ENCODE measurements at places on chromosomes 5 and 9. TPM values are rescaled to one million over a fixed set of nuclear protein-coding genes. Genes with fewer than 3 reads are reported as not detected.

Gene CDH9
- not detected for total RNA-seq

DNA sequence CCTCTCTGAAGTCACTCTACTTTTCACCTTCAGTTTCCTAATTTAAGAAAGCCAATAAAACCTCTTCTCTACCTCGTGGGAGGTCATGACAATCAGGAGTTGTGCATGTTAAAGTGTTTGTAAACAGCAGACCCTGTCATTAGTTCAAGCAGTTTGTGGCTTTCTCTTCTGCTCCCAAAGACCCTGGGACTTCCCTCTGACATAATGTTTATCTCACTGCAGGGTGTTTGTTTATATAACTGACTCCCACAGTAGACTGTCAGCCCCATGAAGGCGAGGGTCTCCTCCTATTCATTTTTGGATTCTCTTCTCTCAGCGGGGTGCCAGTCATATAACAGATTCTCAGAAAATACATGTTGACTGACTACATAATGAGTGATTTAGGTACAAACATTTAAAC is 360.0 kb upstream of the ZNF462 start:
- H3K27me3 ChIP-seq: no peaks in the 10 kb centered on the region
- H3K27ac ChIP-seq: no peak overlapping the region
- H3K4me3 ChIP-seq: no peak overlapping the region
- no peaks in the 10 kb centered on the region for H3K36me3 ChIP-seq

- peak overlapping the region; percentile 87 for H3K4me3 ChIP-seq
- peak overlapping the region; percentile 93 for H3K27ac ChIP-seq
- no peaks in the 10 kb centered on the region for H3K4me1 ChIP-seq
These were observed 974 bp downstream of the C9orf40 start for GRCh38 chr9:74951725-74952151.

DNA sequence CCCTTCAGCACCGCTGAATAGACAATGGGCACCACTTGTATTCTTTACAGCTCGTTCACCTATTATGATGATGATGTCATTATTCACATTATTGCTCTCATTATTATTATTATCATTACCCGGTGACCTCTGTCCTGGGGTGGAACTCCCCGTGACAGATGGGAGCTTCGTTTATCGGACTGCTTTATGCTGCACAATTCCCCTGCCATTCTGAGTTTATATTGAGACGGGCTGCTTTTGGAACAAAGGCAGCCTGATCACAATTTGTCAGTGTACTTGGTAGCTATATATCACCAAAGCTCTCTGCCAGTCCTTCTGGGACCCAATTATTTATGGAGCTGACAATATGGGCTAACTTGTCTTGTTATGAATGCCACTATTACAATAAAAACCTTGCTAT is 1145.6 kb upstream of the WWC1 start:
- no peak for DNase-seq
- no peaks in the 10 kb centered on the region for H3K27me3 ChIP-seq
- H3K36me3 ChIP-seq: no peaks in the 10 kb centered on the region
- H3K4me3 ChIP-seq: no peak overlapping the region
- H3K27ac ChIP-seq: no peak overlapping the region
- H3K4me1 ChIP-seq: no peaks in the 10 kb centered on the region

Gene ELAVL2
- total RNA-seq: not detected

GRCh38 chr9:134630861-134631260 is 10.7 kb upstream of the COL5A1 start:
- peak; percentile 33 for DNase-seq
- H3K4me3 ChIP-seq: no peak overlapping the region
- no peaks in the 10 kb centered on the region for H3K4me1 ChIP-seq
- H3K27ac ChIP-seq: no peak overlapping the region
- no peaks in the 10 kb centered on the region for H3K27me3 ChIP-seq

DNA sequence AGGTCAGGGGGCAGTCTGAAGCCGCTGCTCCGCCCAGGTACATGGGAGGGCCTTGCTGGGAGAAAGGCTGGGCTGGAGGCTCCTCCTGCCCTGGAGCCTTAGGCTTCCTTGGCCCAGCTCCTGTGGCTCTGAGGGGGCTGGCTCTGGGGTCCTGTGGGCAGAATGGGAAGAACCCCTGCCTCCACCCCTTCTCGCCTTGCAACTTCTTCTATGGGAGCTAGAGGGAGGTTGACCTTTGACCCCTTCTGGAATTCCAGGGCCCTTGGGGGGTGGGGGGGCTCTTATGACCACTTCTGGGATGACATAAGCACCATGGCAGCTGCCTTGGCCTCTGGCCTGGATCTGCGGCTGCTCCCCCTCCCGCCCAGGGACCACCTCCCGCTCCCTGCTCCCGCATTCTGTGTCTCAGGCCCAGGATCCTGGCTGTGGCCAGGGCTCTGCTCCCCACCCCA is 32.2 kb downstream of the IER5L start:
- peaks cover 72% of the 10 kb centered on the region for H3K4me1 ChIP-seq
- H3K27me3 ChIP-seq: no peaks in the 10 kb centered on the region
- DNase-seq: peak; percentile 88
- H3K36me3 ChIP-seq: peaks cover 14% of the 10 kb centered on the region
- H3K27ac ChIP-seq: peak overlapping the region; percentile 100
- no peak overlapping the region for H3K4me3 ChIP-seq

DNA sequence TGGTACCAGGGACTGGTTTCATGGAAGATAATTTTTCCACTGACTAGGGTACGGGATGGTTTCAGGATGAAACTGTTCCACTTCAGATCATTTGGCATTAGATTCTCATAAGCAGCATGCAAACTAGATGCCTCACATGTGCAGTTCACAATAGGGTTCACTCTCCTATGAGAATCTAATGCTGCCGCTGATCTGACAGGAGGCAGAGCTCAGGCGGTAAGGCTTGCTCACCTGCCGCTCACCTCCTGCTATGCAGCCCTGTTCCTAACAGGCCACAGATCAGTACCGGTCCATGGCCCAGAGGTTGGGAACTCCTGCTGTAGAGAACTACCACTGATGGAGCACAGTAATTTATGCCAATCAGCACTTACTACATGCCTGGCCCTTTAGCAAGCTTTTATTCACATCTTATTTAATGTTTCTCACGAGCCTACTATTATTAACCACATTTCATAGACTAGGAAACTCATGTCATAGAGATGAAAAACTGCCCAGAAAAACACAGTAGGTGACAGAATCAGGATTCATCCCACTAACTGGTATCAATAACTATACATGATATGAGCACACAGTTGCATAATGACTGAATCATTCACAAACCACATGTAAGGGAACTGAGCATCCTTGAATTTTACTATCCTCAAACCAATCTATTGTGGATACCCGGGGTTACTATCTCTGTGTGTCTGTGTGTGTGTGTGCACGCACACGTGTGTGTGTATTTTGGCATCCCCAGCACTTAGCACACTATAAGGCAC is 46.5 kb downstream of the SVEP1 start:
- H3K4me3 ChIP-seq: no peak overlapping the region
- H3K4me1 ChIP-seq: peaks cover 16% of the 10 kb centered on the region
- no peaks in the 10 kb centered on the region for H3K27me3 ChIP-seq
- no peak for DNase-seq
- H3K27ac ChIP-seq: no peak overlapping the region
- no peaks in the 10 kb centered on the region for H3K36me3 ChIP-seq

Gene ENTPD8
- total RNA-seq: not detected

GRCh38 chr5:95780597-95780996 is 41.9 kb downstream of the GLRX start:
- DNase-seq: no peak
- no peak overlapping the region for H3K4me3 ChIP-seq
- no peaks in the 10 kb centered on the region for H3K36me3 ChIP-seq
- H3K27ac ChIP-seq: peak overlapping the region; percentile 58
- H3K27me3 ChIP-seq: no peaks in the 10 kb centered on the region
